Nucleus accumbens (tissue), 56 donors: ENCODE measurements at places on chromosomes 5 and 9.
A peak's percentile ranks its signal among the peaks of the same experiment; 100 is the strongest.

GRCh38 chr5:33524476-33524875 lies 83.7 kb downstream of the TARS1 start:
- DNase-seq = no peak

GRCh38 chr5:124824637-124825158 lies 78.3 kb upstream of the ZNF608 start:
- no peak for DNase-seq

GRCh38 chr5:157670662-157671591 lies at the start of gene C5orf52:
C5orf52 (plus strand) TSS chr5:157671533; CDS start chr5:157671615, 82 bp downstream.
- DNase-seq = no peak

GRCh38 chr5:152259702-152260101 lies 145.4 kb downstream of the NMUR2 start:
- DNase-seq = no peak

- DNase-seq = no peak
Measured at GRCh38 chr9:90446200-90446948, 196.2 kb downstream of the DIRAS2 start.

DNA sequence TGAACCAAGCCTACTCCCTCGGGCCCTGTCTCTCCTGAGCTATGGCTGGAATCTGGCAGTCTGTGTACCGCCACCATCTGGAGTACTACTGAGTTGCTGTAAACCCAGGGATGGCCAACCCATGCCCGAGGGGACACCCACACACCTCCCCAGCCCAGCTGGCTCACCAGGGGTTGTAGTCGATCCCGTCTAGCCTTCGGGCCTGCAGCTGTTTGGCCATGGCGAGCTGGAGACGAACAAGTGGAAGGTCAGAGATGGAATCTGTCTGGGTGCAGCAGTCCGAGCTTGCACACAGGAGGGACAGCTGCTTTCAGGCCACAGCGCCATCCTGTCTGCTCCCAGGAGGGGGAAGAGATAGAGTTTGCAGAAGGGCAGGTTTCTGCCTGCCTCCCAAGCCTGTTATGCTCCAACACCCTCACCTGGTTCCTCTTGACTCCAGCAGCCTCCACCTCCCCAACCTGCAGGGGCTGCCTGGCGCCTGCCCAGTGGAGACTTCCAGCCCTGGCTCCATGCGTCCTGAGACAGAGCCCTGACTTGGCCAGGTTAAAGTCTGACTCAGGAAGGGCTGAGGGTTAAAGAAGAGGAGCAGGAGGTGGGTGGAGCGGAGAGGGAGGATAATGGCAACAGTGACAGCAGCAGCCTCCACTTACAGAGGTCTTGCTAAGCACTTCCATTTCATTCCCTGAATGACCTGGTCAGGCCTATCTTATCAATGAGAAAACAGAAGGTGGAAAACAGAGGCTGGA lies 15.8 kb upstream of the SPOUT1 start:
- DNase-seq = no peak

- no peak for DNase-seq
Measured at GRCh38 chr5:133895979-133896845, 72.2 kb downstream of the C5orf15 start.

- DNase-seq = no peak
Measured at GRCh38 chr9:127175764-127176163, 53.3 kb upstream of the ANGPTL2 start.

- DNase-seq = no peak
Measured at GRCh38 chr5:57956636-57957035, 474.0 kb upstream of the ACTBL2 start.

DNA sequence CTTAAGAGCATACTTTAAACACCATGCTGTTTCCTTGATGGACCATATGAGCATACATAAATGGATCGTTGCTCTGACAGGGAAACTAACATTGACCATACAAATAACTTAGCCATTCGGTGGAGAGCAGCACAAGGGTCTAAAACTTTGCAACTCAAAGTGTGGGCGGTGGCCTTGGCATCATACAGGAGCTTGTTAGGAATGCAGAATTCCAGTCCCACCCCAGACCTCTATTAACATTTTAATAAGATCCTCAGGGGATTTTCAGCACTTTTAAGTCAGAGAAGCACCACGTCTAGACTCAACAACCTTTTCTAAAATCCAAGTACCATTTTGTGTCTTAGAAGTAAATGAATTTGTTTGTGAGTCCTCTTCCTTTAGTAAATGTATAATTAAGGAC lies 260.9 kb downstream of the EBF1 start:
- no peak for DNase-seq

DNA sequence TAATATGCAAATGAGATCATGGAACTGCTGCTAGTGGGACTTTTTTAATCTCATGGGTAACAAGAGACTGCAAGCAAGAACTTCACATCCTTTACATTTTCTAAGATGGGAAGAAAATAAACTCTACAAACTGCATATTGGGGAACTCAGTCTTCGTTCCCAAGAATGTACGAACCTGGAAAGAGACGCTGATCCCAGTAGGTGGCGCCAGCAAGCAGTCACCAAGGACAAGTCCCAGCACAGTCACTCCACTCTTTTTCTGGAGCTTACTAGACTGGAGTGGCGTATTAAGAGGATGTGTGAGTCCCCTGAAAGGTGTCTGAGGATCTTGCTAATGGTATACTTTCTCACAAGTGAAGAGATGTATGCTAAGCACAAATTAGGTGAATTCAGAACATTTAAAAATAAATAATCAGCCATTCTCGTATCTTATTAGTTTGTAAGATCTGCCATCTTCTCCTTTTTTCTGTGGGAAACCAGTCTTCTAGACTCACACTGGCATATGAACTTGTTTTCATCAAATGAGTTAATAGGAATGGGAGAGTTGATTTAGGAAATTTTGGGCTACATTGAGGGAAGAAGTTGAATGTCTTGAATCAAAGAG lies 16.0 kb upstream of the PUM3 start:
- no peak for DNase-seq

DNA sequence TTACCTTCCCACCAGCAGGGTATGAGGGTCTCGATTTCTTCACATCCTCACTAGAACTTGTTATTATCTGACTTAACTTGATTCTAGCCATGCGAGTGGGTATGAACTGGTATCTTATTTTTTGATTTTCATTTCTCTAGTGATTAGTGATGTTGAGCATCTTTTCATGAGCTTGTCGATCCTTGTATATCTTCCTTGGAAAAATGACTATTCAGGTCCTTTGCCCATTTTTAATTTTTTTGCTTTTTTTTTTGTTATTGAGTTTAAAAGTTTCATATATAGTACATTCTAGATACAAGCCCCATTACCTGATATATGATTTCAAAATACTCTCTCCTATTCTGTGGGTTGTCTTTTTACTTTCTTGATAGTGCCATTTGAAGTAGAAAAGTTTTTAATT lies 61.5 kb downstream of the PHF2 start:
- no peak for DNase-seq

DNA sequence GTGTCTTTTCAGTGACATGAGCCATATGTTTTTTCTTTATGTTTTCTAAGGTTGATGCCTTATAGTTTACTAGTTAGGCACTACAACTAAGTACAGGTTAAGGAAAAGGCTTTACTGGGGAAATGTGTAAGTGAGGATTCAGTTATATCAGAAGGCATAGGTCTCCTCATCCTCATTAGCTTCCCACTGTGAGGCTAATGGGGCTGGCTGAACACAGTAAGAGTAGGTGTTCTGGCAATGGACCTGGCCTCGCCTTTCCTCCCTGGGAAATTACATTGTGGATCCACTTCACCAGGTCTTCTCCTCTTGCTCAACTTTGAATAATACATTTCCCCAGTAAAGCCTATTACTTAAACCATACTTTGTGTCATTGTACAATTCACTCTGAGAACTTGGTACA lies 225.5 kb downstream of the PTPRD start:
- no peak for DNase-seq

GRCh38 chr5:158320934-158321333 lies 462.0 kb upstream of the CLINT1 start:
- DNase-seq = no peak

GRCh38 chr9:128365525-128365924 lies 5.6 kb upstream of the URM1 start:
- no peak for DNase-seq

DNA sequence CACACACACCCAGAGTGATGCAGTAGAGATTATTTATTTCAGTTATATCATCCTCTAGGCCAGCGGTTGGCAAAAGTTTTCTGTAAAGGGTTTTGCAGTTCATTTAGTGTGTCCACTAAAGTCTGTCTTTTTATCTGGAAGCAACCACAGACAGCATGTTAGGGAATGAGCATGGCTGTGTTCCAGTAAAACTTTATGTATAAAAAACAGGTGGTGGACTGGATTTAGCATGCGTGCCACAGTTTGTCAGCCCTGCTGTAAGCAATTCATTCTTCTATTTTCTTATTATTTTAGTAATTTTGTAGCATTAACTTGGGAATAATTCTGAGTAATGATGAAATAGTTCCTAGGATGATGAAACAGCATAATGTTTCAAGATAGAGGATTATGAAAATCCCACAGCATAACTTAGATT lies 51.7 kb downstream of the CCNH start:
- no peak for DNase-seq

GRCh38 chr5:27473307-27474046 lies 435.1 kb upstream of the CDH9 start:
- DNase-seq = no peak

DNA sequence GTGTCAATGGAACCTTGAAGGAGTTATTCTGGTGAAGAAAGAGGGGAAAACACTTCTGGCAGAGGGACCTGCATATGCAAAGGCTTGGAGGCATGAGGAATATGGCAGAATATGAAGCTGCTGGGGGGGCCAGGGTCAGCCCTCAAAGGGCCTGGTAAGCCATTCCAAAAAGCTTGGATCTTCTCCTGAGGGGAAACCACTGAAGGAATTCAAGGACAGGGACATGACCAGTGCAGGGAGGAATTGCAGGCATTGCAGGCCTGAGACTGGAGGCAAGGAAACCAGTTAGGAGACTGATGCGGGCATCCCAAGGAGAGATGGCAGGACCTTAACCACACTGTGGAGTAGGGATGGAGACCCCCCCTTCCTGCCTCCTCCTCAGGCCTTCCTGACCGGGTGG lies 21.4 kb downstream of the ENHO start:
- no peak for DNase-seq

DNA sequence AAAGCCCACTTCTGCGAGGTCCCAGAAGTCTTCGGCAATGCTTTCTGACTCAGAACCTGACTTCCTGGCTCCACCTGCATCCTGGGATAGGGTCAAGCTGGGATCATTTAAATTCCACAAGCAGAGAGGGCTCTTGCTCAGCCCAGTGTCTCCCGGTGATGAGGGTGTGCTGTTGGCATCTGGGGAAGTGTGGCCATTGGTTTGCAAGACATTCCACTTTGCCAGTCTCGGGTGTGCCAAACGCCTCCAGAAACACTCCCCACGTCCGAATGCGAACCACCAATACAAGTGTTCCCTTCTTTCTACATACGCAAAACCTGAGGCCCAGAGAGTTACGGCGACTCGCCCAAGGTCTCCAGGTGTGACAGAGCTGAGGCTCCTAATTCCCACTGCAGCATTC lies 43.1 kb upstream of the FCN2 start:
- no peak for DNase-seq

GRCh38 chr5:52328220-52328806 lies 459.4 kb upstream of the ITGA1 start:
- DNase-seq = no peak

GRCh38 chr5:136769900-136770684 lies 404.7 kb upstream of the TRPC7 start:
- peak; percentile 43 for DNase-seq

DNA sequence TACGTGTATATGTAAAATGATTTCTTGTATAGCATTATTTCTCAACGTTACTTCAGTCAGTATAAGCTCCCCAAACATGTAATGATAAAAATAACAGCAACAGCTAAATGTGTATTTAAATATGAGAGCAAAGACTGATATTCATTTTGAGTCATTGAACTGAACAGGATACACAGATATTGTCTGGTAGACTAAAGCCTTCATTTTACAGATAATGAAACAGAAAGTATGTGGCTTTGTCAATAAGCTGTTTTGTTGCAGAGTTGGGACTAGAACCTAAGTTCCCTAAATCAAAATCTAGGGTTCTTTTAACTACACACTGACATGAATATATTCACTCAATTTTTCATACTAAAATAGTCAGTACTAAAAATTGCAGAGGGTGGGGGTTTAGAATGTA lies 80.4 kb upstream of the MARCHF11 start:
- no peak for DNase-seq

- DNase-seq = no peak
Measured at GRCh38 chr9:131421691-131422090, 27.8 kb downstream of the PRRC2B start.

DNA sequence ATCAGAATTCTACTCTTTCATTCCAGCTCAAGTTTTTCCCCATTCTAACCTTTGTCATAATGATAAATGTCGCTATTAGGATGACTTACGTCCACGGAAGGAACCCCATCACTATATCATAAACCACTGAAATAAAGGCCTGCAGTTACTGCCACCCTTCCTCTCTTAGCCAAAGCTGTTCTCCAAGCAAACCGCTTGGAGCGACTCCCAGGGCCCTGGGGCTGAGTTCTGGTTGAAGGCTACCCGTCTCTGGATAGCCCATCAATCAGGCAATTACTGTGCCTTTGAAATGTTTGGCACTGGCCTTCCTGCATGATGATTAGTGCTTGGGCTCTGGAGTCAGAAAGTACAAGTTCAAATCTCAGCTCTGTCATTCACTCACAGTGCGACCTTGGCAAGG lies 386.0 kb downstream of the SPOCK1 start:
- DNase-seq = no peak

DNA sequence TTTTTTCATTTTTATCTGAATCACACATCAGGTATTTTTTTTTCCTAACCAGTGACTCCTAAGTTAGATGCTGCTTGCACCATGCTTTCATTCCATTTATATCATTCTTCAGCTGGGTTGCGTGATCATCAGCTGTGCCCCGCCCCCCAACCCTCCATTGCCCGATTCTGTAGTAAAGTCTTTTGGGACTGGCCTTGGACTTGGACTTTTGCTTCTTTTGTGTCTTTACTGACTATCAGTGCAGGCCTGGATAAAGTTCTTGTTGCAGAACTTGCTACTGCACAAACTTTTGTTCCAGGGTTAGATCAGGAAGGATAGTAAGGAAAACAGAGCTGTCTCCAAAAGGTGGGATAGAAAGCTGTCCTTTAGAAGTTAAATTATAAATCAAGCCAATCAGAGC lies 38.5 kb downstream of the SLC22A5 start:
- no peak for DNase-seq

- no peak for DNase-seq
Measured at GRCh38 chr5:3303777-3304176, 291.9 kb upstream of the IRX1 start.

GRCh38 chr5:60477849-60478248 lies 222.1 kb downstream of the DEPDC1B start:
- DNase-seq = no peak

DNA sequence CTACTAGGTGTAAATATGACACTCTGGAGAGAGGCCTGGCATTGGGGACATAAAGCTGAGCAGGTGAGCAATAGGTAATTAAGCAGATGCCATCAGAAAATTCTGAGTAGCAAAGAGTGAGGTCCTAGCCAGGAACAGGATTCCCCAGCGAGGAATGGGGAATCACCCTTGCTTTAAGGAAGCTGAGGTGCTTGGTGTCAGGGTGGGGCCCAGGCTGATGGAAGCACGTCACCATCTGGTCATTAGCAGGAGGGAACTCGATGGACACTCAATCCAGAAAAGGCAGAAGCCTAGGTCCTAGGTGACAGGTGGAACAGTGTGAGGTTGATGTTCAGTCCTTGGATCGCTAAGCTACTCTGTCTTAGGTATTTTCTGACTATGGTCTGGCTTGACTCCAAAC lies 562.7 kb upstream of the DAP start:
- DNase-seq = no peak
